Forelimb muscle (tissue), 1 donor: ENCODE measurements at places on chromosomes 12 and 14. TPM values are rescaled to one million over a fixed set of nuclear protein-coding genes. Genes with fewer than 3 reads are reported as not detected.

Gene KRT82
- not detected for polyA plus RNA-seq

DNA sequence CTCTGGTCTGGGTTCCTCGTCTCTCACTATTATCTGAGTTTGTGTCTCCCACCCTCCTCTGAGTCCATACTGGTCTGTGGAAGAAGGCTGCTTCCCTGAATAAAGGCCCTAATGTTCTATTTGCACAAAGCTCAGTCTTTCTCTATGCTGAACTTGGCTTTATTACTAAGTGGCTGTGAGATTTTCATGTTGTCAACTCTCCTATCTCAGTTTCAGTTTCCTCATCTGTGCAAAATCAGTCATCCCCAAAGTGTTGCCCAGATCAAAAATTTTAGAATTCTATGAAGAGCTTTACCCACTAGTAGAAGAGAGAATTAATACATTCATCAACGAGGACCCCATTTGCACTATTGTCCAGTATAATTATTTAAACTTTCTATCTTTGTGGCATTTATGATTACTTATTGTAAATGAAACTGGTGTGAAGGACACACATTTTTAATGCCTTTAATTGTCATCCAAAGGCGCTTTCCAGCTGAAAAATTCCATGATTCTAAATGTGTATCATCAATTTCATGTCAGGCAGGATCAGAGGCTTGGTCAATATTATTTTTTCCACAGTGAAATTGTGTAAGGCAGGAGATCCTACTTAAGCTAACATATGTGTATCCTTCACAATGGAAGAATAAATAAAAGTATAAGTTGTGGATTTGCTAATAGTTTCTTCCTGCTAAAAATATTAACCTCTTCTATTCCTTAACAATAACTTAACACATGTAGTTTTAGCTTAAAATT, 79.1 kb upstream of the EEA1 start:
- DNase-seq = no peak

DNA sequence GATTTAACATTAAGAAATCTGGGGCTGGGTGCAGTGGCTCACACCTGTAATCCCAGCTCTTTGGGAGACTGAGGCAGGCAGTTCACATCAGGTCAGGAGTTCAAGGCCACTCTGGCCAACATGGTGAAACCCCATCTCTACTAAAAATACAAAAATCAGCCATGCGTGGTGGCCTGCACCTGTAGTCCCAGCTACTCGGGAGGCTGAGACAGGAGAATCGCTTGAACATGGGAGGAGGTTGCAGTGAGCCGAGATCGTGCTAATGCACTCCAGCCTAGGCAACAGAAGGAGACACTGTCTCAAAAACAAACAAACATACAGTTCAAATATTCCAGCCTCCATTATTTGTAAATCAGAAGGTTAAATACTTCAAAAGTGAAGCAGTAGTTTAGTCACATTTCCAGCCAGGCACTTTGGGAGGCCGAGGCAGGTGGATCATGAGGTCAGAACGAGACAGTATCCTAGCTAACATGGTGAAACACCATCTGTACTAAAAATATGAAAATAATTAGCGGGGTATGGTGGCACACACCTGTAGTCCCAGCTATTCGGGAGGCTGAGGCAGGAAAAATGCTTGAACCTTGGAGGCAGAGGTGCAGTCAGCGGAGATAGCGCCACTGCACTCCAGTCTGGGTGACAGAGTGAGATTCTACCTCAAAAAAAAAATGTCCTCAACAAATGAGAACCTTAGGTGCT, 30.3 kb downstream of the HNRNPC start:
- no peak for DNase-seq

DNA sequence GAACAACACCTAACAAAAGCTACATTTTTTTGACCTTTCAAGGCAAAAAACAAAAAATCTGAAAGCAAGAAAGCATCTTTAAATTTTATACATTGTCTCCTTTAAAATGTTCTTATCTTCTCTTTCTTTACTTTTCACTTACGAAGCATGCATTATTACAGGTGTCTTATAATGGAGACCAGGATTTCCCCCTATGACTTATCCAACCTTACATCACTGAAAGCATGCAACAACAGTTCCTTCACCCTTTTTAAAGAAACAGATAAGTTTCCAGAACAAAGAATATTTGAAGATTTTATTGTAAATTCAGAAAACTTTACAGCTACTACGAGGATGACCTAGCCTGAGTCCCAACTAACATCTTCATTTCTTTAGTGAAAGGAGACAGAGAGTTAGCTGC, 277.2 kb downstream of the AKAP6 start:
- DNase-seq = no peak

Gene TAS2R42
- polyA plus RNA-seq = not detected

DNA sequence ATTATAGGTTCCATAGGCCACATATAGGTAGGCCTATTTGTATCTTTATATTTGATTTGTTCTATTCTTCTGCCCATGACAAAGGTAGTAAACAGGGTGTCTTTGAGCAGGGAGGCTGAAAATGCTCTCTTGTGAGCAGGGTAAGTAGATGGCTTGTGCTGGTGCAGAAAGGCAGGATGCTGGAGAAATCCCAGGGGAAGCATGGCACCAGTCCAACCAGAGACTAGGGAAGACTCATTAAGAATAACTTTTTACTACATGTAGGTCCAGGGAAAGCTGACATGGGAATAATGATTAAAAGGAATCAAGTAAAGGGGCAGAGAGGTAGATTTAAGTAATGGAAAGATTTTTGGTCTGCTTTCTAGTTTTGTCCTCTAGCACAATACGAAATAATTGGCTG, 245.0 kb downstream of the RGS6 start:
- DNase-seq = no peak

- no peak for DNase-seq
Observed at GRCh38 chr12:97452839-97453238, 9.8 kb upstream of the RMST start.

DNA sequence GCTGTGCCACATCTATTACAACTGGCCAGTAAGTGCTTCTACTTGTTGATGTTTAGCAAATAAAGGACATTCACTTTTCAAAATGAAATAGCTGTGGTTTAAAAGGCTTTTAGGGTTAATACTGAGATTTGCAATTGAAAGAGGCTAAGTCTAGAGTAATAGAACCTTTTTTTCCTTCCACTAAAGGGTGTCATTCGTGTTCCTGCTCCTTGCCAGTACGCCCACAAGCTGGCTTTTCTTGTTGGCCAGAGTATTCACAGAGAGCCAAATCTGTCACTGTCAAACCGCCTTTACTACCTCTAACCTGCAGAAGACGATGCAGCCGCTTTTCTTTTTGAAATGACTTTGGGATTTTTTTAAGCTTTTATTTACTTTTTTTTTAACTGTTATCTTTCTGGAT, 33.6 kb downstream of the PIWIL1 start:
- no peak for DNase-seq

GRCh38 chr12:90905691-90906370, 49.1 kb downstream of the CCER1 start:
- DNase-seq = no peak

Gene SLC7A8
- 2.9 TPM for polyA plus RNA-seq

Gene NRL
- polyA plus RNA-seq = 1.8 TPM

Gene CLEC1A
- 2.9 TPM for polyA plus RNA-seq

Gene LIN52
- 8.8 TPM for polyA plus RNA-seq

DNA sequence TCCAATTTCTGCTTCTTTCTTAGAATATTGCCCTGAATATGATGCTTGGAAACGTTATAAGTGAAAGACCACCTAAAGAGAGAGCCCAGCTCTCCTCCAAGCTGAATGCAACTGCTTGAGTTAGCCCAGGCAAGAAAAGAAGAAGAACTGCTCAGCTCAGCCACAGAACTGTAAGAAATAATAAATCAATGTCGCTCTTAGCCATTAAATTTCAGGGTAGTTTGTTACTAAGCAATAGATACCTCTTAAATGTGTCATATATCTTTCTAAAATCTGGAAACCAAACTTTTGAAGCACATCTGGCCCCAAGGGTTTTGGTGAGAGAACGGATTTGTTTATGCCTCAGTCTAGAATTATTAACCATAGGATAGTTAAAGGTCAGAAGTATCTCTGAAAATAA, 50.4 kb downstream of the SLC6A15 start:
- DNase-seq = no peak
